NCI-H446 (cell line): ENCODE measurements at places on chromosomes 2 and 18.
A peak's percentile ranks its signal among the peaks of the same experiment; 100 is the strongest.

DNA sequence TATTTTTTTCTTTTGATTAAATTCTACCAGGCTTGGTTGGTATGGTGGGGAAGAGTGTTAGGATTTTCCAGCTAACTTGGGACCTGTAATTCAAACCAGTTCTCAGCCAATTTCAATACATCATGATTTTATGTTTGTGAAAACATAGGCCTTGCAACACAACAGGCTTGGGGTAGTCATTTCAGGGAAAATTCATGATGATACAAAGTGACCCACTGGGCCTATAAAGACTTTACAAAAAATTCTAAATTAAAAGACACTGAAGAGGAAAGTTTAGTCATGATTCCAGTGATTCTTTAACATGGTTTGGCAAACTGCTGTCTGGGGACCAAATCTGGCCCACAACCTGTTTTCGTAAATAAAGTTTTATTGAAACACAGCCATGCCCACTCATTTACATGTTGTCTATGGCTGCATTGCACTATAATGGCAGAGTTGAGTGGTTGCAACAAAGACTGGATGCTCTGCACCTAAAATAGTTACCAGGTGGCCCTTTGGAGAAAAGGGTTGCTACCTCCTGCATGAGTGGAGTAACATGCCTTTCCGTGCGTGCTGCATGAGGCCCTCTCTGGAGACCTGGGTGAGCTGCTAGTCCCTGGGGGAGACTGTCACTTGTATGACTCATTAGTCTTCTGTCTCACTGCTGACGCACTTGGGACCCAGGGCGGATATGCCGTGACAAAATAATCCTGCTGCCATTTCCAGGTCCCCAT lies 73.6 kb downstream of the NPAS2 start:
- DNase-seq, result no peak

- DNase-seq, result no peak
Measured at GRCh38 chr18:41449612-41450011, 505.4 kb upstream of the PIK3C3 start.

DNA sequence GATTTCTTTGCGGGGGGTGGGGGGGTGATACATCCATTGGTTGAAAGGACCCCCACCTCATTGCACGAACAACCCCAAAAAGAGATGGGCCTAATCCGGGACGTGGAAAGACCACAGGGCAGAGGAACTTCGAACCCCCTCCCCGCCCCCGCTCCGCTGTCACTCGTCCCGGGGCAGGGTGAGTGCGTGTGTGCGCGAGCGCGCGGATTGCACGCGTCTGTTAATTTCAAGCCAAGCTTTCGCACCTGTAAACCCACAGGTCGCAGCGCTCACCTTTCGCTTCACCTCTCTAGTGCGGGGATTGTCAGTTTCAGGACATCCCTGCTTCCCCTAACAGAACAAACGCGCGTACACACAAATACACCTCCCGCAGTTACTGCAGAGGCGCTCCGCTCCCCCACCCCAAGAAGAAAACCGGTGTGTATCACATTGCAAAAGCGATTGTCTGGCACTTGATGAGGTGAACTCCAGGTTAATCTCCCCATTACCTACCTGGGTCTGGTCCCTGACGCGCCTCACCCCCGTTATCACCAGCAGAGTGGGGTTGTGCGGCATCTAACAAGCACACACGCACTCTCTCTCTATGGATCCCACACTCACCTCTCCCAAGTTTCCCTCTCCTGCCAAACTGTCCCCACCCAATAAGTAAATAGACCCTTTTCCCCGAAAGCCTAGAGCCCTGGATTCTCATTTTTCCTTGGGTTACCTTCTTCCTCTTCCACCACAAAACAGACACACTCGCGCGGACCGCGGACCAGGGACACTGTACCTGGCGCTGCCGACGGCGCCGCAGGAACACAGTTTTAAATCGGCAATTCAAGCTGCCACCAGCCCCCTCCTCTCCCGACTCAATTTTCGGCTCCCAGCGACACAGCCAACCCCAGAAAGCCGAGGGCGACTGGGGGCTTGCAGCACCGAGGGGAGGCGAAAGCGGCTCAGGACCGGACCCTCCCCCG lies 1.0 kb downstream of the CYP26B1 start:
- DNase-seq, result no peak

- no peak for DNase-seq
Measured at GRCh38 chr18:8667846-8668245, 37.5 kb upstream of the MTCL1 start.

- DNase-seq, result peak; percentile 28
Measured at GRCh38 chr2:156704132-156704531, 268.0 kb downstream of the GPD2 start.
